ENCODE measurements at places on chromosomes 16 and 17.

DNA sequence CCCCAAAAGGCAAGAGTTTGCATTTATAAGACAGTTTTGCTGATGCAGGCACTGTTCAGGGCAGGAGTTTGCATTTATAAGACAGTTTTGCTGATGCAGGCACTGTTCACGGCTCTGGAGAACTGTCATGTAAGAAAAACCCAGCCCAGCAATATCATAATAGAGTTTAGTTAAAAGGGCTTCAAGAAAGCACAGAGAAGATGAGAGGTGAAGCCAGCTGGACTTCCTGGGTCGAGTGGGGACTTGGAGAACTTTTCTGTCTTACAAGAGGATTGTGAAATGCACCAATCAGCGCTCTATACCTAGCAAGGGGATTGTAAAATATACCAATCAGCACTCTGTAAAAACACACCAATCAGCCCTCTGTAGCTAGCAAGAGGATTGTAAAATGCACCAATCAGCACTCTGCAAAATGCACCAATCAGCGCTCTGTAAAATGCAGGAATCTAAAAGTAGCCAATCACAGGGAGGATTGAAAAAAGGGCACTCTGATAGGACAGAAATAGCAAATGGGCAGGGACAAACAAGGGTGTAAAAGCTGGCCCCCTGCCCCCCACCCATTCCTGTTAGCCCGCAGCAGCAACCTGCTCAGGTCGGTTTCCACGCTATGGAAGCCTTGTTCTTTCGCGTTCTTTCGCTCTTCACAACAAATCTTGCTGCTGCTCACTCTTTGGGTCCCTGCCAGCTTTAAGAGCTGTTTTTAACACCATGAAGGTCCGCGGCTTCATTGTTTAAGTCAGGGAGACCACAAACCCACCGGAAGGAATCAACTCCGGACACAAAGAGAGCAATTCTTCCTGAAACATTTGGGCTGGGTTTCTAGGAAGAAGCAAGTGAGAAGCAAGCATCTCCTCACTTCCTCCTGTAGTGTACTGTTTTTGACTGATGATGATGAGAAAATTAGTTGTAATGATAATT is 1.8 kb upstream of the CBX1 start:
- no peak for DNase-seq

- no peak for DNase-seq
Measured at GRCh38 chr16:49343291-49343690, 30.3 kb upstream of the C16orf78 start.

DNA sequence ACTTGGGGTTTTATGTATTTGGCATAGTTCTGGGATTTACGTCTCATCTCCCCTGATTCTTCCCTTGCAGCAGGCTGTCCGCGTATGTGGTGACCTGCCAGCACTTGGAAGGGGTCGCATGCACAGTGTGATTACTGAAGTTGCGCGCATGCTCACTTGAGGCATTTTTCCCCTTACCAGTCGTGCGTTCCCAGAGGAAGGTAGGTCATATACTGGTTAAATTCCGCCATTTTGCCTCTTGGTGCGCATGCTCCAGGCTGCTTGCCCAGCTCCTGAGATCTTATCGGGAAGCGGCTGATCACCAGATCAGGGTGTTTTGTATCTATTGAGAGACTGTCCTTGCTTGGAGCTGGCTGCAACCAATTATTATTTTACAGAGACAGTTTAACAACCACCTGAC is 56.5 kb upstream of the TEX2 start:
- DNase-seq = no peak

DNA sequence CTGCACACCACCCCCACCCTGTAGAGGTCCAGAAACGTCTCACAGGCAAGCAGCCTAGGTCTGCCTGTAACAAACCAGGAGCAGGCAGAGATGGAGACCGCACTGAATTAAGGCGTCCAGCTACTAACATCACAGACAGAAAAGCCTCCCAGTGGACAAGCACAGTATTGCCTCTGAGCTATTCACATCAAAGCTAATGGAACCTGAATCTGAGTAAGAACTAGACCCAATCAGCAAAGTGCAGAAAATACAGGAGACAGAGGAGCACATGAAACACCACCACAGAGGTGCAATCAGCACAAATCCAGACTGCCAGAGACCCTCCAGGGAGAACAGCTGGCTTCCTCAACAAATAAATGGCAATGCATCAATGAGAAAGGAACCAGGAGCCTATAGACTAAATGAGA is 22.2 kb upstream of the PEMT start:
- no peak for DNase-seq

GRCh38 chr17:40963838-40964237 is 2.9 kb downstream of the KRT39 start:
- no peak for DNase-seq
